ENCODE measurements at places on chromosomes 13 and 19.

DNA sequence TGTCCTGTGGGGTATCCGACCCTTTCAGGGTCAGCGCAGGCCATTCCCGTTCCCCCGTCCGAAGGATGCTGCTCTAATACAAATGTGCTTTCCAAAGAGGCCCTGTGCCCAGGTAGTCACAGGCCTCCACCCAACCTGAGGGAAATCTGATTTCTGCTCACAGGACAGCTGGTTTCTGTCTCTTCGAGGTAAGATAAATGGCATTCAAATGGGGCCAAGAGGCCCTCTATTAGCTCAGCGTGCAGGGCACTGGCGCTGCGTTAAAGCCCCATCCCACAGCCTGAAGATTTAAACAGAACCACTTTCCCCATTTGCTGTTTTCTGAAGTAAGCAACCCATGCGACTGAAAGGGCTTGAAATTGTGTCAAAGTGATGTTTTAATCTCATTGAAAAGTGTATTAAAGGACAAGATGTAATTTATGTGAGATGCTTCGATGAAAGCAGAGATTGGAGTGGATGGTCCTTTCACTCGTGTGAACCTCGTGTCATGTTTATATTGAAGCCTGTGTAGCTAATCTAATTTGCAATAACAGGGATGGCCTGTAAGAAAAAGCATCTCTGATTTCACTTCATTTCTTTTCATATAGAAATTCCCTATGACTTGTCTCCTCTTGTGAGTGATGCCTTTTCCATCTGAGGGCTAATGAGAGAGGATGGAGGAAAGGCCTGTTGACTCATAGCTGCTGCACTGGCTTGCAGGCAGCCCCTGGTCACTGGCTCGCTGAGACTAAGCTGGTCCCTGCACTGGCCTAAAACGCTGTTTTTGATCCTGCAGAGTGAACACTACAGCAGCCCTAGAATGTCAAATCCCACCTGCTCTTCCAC, 7.3 kb upstream of the SOX1 start:
- no peak for DNase-seq

DNA sequence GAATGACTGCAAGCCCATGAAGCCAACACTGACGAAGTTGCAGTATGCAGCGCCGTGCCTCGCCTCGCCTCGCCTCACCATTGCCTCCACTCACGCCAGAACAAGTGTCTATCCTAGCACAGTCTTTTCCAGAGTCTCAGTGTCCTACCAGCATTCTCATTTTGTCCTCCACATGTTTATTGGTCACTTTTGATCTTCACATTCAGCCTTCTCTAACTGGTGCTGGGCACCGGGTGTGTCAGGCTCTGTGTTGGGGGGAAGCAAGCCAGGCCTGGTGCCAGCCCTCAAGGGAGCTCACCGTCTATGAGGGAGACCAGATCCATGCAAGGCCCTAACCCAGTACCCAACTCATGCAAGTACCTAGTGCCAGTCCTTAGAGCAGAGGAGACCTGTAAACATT, 69.7 kb upstream of the GPR183 start:
- DNase-seq: peak; percentile 52

DNA sequence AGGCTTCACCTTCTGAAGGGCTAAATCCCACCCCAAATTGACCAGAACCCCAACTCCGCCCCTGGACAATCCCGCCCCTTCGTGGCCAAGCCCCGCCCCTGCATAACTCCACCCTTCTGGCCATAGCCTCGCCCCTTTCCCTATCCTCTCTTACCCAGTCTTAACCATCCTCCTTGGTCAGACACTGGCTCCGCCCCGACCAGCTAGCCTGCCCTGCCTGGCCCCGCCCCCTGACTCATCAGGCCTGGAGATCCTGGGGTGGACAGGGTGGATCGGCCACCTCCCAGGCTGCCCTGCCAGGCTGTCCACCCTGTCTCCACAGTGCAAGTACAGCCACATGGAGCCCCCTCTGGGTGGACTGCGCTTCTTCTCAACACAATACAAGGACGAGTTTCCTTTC, 8.0 kb upstream of the ZNF358 start:
- no peak for DNase-seq

GRCh38 chr19:15428956-15429824, 10.4 kb upstream of the AKAP8L start:
- DNase-seq: no peak

GRCh38 chr13:87536899-87537298, 134.3 kb upstream of the SLITRK5 start:
- no peak for DNase-seq

GRCh38 chr13:20231839-20232555, at the start of gene GJB6:
GJB6 (minus strand) TSS chr13:20232319; CDS start chr13:20223480, 8,839 bp downstream.
- peak; percentile 73 for DNase-seq

GRCh38 chr13:39618561-39618960, 15.6 kb upstream of the LHFPL6 start:
- no peak for DNase-seq

DNA sequence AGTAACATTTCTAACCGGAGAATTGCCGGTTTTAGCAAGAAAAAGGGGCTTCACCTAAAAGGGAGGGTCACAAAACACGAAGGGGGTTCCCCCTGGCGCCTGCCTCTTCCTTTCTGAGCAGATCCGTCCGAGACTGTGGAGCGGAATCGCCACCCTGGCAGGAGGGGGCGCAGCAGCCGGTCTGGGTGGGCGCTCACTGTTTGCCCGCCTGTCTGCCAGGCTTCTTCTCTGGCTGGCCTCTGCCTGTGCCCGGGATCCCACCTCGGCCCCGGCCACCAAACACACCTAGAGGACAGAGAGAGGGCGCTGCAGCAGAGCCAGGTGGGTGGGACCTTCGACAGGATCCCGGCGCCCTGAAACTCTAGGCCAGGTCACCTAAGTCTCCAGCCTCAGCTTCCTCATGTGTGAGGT, 15.6 kb downstream of the LSM4 start:
- DNase-seq: no peak

DNA sequence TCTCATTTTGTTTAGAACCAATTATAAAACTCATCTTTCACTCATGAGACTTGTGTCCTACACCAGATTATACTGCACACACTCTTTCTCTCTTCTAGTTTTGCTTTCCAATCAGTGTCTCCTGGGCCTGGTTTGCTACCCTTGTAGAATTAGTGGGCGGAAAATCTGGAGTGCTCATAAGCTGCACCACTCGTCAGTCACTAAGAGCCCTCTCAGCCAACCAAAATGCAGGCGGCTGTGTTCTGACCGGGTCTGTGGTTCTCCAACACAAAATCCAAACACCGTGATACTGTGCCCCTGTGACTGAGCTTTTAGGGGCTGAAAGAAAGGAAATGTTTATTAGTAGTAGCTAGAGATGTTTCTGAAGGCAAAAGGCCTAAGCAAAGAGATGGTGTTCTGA, 83.7 kb upstream of the OBI1 start:
- DNase-seq: no peak

DNA sequence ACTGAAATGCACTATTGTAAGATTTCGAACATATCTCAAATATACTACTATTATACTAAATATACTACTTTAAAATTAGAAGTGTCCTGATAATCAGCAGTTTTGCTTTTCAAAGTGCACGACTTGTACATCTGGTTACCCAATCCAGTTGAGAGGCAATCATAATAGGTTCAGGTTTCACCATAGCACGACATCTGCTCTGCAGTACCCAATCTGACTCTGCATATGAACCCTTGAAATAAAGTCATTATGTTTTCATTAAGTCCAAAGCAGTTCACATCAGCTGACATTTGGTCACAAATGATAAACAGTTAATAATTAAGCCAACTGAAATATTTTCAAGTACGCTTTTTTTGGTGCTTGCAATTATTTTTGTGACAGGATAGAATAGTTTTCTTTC, 90.6 kb downstream of the PCDH9 start:
- no peak for DNase-seq

- DNase-seq: peak; percentile 71
Measured at GRCh38 chr19:45791744-45792469, 738 bp downstream of the DMWD start.

DNA sequence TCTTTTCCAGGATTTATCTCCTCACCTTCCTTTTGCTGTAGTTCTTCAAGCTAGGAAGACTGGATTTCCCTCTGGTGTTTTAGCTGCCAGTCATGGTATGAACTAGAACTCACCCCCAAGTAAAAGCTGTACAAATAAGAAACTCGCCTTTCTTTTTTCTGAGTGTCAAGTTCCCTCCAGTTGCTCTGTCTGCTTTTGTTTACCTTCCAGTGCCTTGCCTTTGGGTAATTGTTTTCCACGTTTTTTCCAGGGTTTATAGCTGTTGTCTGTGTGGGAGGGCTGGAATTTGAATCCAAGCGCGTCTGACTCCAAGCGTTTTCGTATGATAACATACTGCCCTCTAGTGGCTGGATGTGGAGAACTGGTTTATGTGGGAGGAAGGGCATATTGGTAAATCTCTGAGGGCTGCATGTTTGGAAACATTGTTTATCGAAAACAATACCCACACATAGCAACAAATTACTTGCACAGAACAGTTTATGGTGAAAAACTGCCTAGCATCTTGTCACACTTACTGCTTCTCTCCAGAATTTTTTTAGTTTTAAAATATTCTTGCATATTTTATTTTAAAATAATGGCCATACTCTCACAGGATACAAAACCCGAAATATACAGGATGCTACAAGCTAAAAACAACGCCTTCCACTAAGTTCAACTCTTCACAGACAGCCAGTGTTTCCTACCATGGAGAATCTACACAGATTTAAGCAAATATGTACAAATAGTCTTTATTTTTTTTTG, 19.2 kb downstream of the RCN3 start:
- peak; percentile 77 for DNase-seq

- DNase-seq: peak; percentile 64
Measured at GRCh38 chr19:41225238-41226052, 6.4 kb downstream of the AXL start.

DNA sequence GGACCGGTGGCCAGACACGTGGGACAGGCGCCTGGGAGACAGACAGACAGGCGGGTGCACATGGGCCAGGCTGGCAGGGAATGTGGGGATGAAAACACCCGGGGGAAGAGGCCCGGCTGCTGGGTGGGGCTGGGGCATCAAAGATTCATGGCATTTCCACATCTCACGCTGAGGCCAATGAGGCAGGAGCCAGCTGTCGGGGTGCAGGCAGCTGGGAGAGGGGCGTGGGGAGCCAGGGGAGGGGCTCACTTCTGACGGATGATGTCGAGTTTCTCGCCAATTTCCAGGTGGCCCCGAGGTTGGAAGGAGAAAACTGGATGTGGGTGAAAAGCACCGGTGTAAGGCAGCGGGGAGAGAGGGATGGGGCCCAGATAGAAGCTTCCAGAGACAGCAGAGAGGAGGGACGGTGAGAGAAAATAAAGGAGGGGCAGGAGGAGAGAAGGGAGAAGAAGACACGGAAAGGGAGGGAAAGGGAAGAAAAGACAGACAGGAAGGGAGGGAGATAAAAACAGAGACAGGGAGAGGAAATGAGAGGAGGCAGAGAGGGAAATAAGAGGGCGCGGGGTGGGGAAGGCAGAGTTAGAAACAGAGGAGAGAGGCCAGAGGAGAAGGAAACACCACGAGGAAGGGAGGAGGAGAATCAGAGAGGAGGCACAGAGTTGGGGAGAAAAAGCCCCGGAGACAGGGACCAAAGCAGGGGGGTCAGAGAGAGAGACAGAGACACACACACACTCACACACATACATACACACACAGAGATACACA, 8.0 kb upstream of the CCER2 start:
- no peak for DNase-seq

- DNase-seq: no peak
Measured at GRCh38 chr13:84590663-84591062, 708.4 kb upstream of the SLITRK1 start.

GRCh38 chr19:34265221-34265650, 10.9 kb downstream of the GARRE1 start:
- no peak for DNase-seq

DNA sequence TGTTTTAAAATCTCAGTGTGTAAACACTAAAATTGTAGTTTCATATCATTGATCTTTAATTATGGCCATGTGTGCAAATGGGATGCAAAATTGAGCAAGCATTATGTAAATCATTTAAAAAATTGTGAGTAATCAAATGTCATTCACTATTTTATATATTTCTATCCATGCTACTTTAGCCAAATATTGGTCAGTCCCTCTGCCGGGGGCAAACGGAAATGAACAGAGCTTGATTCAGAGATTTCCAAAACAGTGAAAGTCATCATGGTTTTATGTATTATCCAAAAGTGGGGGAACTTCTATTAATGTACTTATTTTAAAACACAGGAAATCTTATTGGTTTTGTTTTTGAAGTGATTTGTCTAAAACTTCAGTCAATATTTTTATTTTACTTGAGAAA, 219.1 kb downstream of the IRS2 start:
- no peak for DNase-seq

- no peak for DNase-seq
Measured at GRCh38 chr19:54871696-54872095, 2.3 kb upstream of the FCAR start.

DNA sequence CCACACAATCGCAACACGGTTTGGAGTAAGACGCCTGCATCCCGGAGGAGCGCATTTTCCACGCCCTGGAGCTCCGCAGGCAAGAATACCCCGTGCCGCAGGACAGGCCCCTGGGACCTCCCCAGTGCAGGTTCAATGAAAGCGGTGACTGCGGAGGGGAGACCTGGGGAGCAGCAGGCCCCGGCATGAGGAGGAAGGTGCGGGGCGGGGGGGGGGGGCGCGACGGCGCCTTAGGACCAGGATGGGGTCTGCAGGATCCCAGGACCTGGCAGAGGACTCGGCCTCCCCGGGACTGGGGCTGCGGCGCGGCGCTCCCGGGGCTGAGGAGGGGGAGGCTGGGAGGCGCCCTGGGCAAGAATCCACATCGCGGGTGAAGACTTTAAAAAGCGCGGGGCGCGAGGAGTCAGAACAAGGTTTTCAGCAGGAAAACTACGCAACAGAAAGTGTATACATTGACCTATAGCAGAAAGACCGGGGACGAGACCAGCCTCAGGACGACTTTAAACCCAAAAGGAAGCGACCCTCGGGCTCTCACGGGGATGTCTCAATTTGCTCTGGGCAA, 432 bp downstream of the ZNF611 start:
- no peak for DNase-seq

- DNase-seq: no peak
Measured at GRCh38 chr13:76438050-76438449, 448.2 kb downstream of the KCTD12 start.

GRCh38 chr13:107379407-107380155, 811.6 kb upstream of the ARGLU1 start:
- no peak for DNase-seq

- no peak for DNase-seq
Measured at GRCh38 chr13:102692491-102692826, 2.4 kb downstream of the METTL21C start.

Measured in activated CD8-positive, alpha-beta memory T cell treated with anti-CD3 and anti-CD28 coated beads for 24 hours (primary cell).